Ovary (tissue), 10 donors: ENCODE measurements at places on chromosomes 12 and 14. TPM values are rescaled to one million over a fixed set of nuclear protein-coding genes. Genes with fewer than 3 reads are reported as not detected.

DNA sequence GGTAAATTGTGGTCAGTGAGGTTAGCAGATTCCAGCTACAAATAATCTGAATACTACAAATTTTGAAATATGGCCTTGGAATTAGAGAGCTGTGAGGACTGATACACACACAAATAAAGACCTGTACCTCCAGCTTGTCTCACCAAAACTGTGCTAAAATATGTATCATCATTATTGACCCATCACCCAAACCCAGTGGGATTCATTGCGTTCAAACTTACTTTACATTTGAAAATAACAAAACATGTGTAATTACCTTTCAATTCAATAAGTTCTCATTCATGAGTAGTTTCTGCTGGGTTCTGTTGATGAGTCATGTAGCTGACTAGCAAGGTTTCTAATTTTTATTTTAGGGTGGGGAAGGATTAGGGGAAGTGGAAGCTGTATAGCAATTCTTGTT lies 170.9 kb downstream of the MSRB3 start:
- no peak overlapping the region for H3K27ac ChIP-seq
- H3K4me3 ChIP-seq: no peak overlapping the region
- peaks cover 6% of the 10 kb centered on the region for H3K4me1 ChIP-seq
- DNase-seq: no peak
- H3K36me3 ChIP-seq: no peaks in the 10 kb centered on the region

- no peaks in the 10 kb centered on the region for H3K27me3 ChIP-seq
- DNase-seq: no peak
- H3K27ac ChIP-seq: no peak overlapping the region
- no peaks in the 10 kb centered on the region for H3K36me3 ChIP-seq
Observed at GRCh38 chr14:64821651-64822050, 58.1 kb downstream of the SPTB start.

GRCh38 chr12:56941299-56942017 lies 7.2 kb upstream of the SDR9C7 start:
- H3K27ac ChIP-seq: no peak overlapping the region
- H3K4me1 ChIP-seq: no peaks in the 10 kb centered on the region
- H3K27me3 ChIP-seq: no peaks in the 10 kb centered on the region
- DNase-seq: no peak
- H3K36me3 ChIP-seq: no peaks in the 10 kb centered on the region

- no peak overlapping the region for H3K4me3 ChIP-seq
- peaks cover 2% of the 10 kb centered on the region for H3K4me1 ChIP-seq
- no peaks in the 10 kb centered on the region for H3K36me3 ChIP-seq
- H3K27me3 ChIP-seq: no peaks in the 10 kb centered on the region
- no peak overlapping the region for H3K27ac ChIP-seq
Observed at GRCh38 chr12:43318021-43318420, 234.0 kb downstream of the ADAMTS20 start.

DNA sequence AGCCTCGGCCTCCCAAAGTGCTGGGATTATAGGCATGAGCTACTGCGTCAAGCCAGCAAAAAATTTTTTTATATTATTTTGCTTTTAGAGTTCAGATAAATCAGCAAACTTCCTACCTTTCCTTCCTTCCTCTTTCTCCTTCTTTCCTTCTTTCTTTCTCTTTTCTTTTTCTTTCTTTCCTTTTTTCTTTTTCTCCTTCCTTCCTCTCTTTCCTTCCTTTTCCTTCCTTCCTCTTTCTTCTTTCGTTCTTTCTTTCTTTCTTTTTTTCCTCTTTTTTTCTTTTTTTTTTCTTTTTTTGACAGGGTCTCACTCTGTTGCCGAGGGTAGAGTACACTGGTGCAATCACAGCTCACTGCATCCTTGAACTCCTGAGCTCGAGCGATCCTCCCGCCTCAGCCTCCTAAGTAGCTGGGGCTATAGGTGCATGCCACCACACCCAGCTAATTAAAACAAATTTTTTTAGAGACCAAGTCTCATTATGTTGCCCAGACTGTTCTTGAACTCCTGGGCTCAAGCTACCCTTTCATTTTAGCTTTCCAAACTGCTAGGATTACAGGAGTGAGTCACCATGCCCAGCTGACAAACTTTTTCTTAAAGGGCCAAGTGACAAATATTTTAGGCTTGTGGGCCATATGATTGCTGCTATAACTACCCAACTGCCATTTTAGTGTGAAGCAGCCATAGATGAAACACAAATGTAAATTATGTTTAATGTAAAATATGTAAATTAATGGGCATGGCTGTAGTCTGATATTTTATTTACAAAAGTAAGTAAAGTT lies 7.1 kb upstream of the WASHC4 start:
- no peak for DNase-seq
- H3K27me3 ChIP-seq: no peaks in the 10 kb centered on the region
- no peaks in the 10 kb centered on the region for H3K36me3 ChIP-seq
- no peak overlapping the region for H3K4me3 ChIP-seq
- no peaks in the 10 kb centered on the region for H3K4me1 ChIP-seq

- DNase-seq: no peak
- no peak overlapping the region for H3K4me3 ChIP-seq
- no peaks in the 10 kb centered on the region for H3K36me3 ChIP-seq
- H3K27ac ChIP-seq: no peak overlapping the region
- no peaks in the 10 kb centered on the region for H3K27me3 ChIP-seq
Observed at GRCh38 chr14:64644629-64645028, 59.6 kb upstream of the PLEKHG3 start.

DNA sequence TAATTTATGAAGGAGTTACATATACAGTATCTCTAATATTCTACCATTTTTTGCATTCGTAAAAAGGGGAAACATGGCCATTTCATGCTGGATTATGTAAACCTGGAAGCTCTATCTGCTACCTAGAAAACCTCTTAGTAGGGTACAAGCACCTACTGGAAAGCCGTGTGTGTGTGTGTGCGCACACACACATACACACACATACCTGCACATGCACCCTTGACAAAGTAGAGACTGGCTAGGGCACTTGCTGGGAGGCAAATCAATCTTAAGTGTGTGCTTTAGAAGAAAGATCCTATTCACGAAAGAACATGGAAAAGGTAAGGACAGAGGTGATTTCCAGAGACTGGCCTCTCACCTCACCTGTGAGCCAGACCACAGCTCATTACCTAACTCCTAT lies 190.8 kb downstream of the SLC5A8 start:
- H3K36me3 ChIP-seq: no peaks in the 10 kb centered on the region
- H3K27ac ChIP-seq: no peak overlapping the region
- H3K4me1 ChIP-seq: no peaks in the 10 kb centered on the region
- DNase-seq: no peak

DNA sequence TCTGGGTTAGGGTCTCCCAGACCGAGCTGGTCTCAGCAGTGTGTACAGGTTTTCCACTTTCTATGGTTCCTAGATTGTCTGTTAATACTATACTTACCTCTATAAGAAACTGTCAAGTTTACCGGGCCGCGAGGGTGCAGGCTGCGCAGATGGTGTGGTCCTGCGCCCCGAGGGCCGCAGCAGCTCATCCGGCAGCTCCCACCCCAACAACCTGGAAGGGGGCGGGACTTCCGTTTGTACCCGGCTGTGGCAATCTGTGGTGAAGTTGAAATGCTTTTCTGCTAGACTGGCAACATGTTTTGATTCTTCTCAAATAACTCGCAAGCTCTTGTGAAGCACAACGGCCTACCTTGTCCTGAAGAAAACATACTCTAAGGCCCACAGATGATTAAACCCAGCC lies at the start of gene CLEC9A:
TSS of gene CLEC9A (plus strand) at position 237 of the 400 bp plus-strand sequence. CDS start 22,006 bp downstream, outside the sequence.
- DNase-seq: no peak
- no peaks in the 10 kb centered on the region for H3K27me3 ChIP-seq
- H3K4me3 ChIP-seq: no peak within 1 kb of the TSS
- H3K36me3 ChIP-seq: no peaks in the 10 kb centered on the region
- no peaks in the 10 kb centered on the region for H3K4me1 ChIP-seq

- no peak overlapping the region for H3K27ac ChIP-seq
- H3K4me1 ChIP-seq: no peaks in the 10 kb centered on the region
- H3K36me3 ChIP-seq: no peaks in the 10 kb centered on the region
- H3K27me3 ChIP-seq: no peaks in the 10 kb centered on the region
Observed at GRCh38 chr12:59972905-59973304, 377.1 kb downstream of the SLC16A7 start.

Gene SLC6A15
- 0.15 TPM for total RNA-seq

Gene CLEC4C
- not detected for total RNA-seq

Gene KLRC4
- not detected for total RNA-seq

Gene SMCO2
- not detected for total RNA-seq

Gene NTN4
- 54.2 TPM for total RNA-seq

Gene CLEC6A
- total RNA-seq: not detected

Gene ALDH1L2
- total RNA-seq: 1.8 TPM

Gene CLEC14A
- 7.6 TPM for total RNA-seq

Gene LYZ
- total RNA-seq: 84.1 TPM

Gene SLC25A47
- not detected for total RNA-seq
